ENCODE measurements at places on chromosomes 1 and 21. TPM values are rescaled to one million over a fixed set of nuclear protein-coding genes. Genes with fewer than 3 reads are reported as not detected.

GRCh38 chr21:43853851-43854772 lies 10.9 kb upstream of the AGPAT3 start:
- no peak for DNase-seq

DNA sequence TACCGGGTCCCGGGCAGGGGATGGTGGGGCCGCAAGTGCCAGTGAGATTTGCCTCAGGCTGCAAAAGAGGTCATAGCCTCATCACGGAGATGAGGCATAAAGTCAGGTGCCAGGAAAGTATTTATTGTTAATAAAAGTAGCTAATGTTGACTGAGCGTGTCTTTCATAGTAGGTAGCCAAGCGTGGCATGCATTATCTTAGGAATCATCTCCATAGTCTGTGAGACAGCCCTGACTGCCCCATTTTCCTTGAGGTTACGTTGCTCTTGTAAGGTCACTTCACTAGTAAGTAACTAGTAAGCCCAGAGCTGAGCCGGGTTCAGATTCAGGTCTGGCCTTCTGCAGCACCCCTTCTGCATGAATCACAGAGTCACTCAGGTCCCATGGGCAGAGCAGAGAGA lies 174.2 kb downstream of the CAMTA1 start:
- no peak for DNase-seq

DNA sequence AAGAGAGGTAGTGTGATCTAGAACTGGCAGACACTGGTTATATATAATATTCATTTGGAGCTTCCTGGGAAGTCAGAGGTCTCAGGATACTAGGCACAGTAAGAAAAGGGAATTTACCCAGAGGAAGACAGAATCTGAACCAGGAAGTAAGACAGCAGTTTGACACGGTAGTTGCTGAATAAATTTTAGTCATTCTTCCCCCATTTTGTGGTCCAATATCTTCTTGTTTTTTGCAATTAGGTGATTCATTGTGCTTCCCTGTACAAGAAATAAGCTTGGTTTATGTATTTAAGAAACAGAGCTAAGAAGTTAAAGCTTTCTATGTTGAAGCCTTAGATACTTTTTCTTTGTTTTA lies 1.3 kb downstream of the TMEM167B start:
- no peak for DNase-seq

DNA sequence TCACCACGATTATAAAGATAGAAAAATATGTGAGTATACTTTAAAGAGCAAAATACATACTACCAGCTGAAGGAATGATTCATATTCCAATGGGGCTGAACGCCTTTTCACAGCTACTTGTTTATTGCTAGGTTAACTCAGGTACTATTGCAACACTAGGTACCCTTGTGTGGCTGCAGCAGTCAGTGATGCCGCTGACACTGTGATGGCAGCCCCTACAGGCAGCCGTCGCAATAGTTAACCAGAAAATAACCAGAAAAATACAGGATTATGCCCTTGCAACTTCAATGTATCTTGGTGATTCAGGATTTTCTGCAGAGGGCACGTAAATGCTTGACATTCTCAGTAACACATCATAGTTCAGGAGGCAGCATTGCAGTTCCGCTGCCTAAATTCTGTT lies 1.6 kb upstream of the MARK1 start:
- no peak for DNase-seq

DNA sequence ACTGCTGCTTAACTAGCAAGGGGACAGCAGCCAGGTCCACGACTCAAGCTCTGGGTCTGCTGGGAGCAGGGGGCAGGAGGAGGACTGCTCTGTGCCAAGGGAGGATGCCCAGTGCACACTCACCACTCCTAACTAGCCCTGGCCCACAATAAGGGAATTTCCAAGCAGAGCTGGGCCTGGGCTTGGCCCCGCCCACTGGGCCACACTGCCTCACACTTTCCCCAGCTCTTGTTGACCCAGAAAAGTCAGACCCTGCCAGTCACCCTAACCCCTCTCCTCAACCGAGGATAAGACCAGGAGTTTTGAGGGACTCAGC lies 18.7 kb downstream of the SLC9A1 start:
- DNase-seq: no peak

- no peak for DNase-seq
These were observed 3.7 kb downstream of the IFI6 start for GRCh38 chr1:27668121-27668807.

DNA sequence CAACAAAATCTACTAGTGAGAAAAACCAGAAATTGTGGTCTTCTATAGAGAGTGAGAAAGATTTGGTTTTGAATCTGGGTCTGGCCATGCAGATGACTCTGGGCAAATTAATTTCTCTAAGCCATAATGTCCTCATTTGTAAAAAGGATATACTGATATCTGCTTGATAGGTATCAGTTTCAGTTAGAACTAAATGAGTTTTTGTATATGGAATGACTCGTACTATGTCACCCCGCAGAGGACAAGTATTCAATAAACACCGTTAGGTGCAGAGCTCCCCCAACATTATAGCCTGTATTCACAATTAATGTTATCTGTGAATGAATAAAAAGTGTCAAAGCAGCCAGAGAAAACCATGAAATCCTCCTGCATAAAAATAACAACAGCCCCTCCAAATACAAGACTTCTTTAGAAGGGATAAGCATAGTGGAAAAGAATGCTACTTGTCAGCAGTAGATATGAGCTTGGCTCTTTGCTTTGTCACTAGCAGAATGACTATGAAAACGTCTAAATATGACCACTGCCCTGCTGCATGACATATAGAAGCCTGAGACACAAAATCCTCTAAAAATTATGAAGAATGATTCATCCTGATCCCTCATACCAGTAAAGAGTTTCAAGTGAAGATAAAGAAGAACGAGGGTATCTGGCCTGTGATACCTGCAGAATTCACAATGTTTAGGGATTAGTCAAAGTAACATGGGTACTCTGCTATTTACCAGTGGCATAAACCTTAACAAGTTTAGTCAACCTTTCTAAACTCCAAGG lies 17.8 kb downstream of the SCAF4 start:
- no peak for DNase-seq

- DNase-seq: no peak
These were observed 47.5 kb downstream of the OLFML3 start for GRCh38 chr1:114026797-114027196.

- DNase-seq: no peak
These were observed 142.1 kb downstream of the NEGR1 start for GRCh38 chr1:72140222-72140621.

- DNase-seq: no peak
These were observed 153.7 kb downstream of the KCNJ6 start for GRCh38 chr21:37762606-37763005.

DNA sequence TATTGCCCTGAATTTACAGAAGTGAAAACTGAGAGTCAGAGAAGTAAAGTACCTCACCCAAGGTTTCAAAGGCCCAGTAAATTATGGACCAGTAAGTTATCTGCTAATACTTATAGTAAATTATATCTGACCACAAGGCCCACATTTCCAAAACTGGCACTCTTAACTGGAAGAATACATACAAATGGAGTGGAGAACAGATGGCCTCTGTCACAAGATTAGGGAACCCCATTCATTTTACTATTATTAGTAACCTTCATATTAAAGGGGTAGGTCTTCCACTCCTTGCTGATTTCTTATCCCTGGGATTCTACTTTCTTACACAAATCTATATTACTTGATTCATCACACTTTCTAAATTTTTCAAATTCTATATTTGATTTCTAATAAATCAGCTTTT lies 588.8 kb downstream of the NEGR1 start:
- no peak for DNase-seq

GRCh38 chr1:32539584-32540571 lies 651 bp downstream of the ZBTB8A start:
- DNase-seq: no peak

- peak; percentile 83 for DNase-seq
These were observed 8.6 kb upstream of the ATP5PO start for GRCh38 chr21:33924079-33924765.

GRCh38 chr1:18496497-18497235 lies 15.9 kb downstream of the KLHDC7A start:
- DNase-seq: no peak

- no peak for DNase-seq
These were observed 68.1 kb downstream of the PPP1R12B start for GRCh38 chr1:202416641-202417040.

The CHRNB2 gene
- not detected for polyA plus RNA-seq

The FCRL3 gene
- polyA plus RNA-seq: 0.56 TPM

The GOLT1A gene
- polyA plus RNA-seq: 0.54 TPM

Measured in CD4-positive, alpha-beta memory T cell (primary cell).